T follicular helper cell (primary cell): ENCODE measurements at places on chromosomes 13 and 19.

DNA sequence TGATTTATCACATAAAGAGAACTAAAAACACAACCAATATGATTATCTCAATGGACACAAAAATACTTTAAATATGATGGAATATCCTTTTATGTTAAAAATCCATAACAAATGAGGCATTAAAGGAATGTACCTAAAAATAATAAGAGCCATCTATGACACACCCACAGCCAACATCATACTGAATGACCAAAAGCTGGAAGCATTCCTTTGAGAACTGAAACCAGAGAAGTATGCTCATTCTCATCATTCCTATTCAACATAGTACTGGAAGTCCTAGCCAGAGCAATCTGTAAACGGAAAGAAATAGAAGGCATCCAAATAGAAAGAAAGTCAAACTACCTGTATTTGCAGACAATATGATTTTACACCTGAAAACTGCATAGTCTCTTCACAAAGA is 671.0 kb downstream of the SLITRK1 start:
- DNase-seq: no peak

DNA sequence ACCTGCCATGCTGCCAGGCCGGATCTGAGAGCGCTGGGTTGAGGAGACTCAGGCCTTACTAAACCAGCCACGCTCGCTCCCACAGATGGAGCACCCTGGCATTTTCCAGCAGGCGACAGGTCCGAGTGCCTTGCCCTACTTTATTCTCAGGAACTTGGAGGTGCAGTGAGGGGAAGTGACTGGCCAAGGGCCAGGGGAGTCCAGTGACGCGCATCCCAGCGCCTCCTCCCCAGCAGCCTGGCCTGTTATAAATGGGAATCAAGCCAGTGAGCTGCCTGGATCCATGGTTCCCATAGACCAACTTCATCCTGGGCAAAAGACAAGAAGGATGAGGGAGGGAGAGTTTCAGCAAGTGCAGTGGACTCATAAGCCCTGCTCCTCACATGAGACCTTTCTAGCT is 35.5 kb downstream of the TMED1 start:
- no peak for DNase-seq

- no peak for DNase-seq
These were observed 452.0 kb downstream of the SLITRK6 start for GRCh38 chr13:85347251-85347650.

DNA sequence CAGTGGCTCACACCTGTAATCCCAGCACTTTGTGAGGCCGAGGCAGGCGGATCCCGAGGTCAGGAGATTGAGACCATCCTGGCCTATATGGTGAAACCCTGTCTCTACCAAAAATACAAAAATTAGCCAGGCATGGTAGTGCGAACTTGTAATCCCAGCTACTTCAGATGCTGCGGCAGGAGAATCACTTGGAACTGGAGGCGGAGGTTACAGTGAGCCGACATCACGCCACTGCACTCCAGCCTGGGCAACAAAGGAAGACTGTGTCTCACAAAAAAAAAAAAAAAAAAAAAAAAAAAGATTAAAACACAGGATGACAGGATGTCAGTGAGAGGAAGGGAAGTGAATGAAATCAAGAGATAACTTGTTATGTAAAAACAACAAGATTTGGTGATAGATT is 1158.5 kb downstream of the PCDH9 start:
- no peak for DNase-seq

DNA sequence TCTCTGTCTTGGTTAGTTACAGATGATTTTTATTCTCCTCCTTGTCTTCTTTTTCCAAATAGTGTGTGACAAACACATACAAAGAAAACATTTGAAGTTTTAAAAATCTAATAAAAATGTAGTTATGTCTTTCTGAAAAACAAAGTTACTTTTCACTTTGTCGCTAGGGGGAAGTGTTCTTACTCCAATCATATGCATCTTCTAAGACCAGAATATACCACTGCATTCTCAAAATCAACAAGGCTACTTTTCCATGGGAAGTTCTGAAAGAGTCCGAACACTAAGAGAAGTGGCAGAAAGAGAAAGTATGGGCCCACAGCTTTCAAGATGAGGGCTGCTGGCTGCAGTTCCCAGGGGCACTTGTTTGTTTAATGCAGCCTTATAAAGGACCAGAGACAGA is 208.9 kb downstream of the DCT start:
- DNase-seq: no peak

- no peak for DNase-seq
These were observed 667.7 kb downstream of the DIAPH3 start for GRCh38 chr13:59495936-59496512.

DNA sequence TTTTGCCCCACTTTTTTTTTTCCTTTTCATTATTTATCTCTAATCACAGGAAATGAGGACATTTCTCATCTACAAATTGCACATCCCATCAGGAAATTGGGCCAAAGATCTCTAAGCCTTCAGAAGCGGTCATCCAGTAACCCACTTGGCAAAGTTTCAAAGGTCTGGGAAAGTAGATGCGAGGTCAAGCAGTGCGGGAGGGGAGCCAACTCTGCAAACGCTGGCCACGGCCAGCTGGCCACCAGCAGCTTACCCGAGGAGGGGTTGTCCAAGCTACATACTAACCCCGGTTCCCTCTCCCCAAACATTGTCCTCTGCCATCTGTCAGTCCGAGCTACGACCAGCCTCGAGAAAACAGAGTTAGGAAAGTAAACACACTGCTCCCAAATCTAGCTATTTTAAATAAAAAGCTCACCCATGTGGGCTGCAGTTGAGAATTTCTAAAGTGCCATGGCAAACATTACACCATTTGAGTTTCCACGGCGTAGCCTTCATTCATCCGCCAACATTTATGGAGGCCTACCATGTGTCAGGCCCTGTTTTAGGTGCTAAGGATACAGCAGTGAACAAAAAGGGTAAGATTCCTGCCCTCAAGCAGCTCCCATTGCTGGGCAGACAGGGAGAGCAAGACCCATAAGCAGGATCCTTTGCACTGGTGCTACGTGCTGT is 11.5 kb downstream of the FFAR2 start:
- no peak for DNase-seq

GRCh38 chr13:26442541-26442940 is 114.9 kb upstream of the WASF3 start:
- DNase-seq: no peak

- DNase-seq: no peak
These were observed 9.1 kb upstream of the VWA8 start for GRCh38 chr13:41970022-41970421.

DNA sequence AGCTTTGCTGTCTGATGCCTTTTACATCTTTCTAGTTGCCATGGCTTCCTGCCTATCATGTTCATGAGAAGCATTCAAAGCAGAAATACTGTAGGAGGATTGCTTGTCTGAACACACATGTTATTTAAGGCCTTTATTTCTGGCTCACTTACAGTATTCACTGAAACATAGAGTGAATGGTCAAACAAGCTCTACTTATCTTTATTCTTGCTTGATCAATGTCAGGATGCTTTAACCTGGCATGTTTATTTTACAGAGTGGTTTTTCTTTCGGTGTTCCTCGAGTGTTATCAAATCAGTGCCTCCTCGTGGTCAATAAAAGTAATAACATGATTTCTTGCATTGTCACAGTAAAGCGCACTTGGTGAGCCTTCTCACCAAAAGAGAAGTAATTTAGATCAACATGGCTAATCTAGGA is 73.5 kb upstream of the PCDH17 start:
- no peak for DNase-seq

DNA sequence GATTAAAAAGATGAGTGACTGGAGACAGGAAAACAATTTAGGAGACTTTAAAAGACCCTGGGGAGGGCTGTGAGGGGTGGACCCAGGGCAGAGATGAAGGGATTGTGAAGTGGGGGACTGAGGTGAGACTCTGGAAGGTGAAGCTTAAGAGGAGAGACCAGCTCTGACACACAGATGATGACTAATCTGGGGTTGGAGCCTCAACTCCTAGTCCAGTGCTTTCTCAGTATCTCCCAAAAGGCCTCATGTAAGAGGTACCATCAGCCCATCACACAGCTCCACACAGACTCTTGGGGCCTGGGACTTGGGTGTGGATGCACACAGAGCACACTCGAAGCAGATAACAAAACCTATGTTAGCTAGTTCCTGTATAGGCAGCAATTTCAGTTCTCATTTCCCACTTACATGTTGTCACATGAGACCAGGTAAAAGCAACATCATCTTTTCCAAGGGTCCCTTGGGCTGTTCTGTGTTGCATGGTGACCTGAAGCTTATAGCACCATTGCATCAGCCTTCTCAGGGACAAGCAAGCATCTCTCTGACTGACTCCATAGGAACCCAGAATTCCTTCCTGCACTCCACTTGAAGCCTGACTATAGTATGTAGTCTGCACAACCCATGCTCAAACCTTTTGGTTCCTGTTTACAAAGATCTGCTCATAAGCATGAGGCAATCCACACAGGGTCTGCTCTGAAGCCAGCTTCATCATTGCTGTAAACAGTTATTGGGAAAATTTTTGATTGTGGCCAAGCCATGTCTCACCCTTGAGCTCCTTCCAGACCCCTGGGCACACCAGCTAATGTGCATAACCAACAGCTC is 88.6 kb upstream of the MYCBP2 start:
- no peak for DNase-seq

DNA sequence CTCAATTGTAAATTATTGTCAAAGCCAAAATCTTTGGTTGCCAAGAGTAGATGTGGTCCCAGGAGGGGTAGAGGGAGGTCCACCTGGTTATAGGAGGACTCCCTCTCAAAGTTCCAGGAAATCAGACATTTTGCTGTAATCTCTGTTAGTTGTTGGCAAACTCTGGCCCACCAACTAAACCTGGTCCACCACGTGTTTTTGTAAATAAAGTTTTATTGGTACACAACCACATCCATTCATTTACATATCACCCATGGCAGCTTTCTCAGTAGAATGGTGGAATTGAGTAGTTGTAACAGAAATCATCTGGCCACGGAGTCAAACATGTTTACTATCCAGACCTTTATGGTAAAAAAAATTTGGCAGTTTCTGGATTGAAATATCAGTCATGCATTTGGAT is 70.6 kb downstream of the ZNF557 start:
- DNase-seq: no peak

- DNase-seq: no peak
These were observed 10.6 kb downstream of the GPI start for GRCh38 chr19:34375598-34375997.

- no peak for DNase-seq
These were observed 332.2 kb downstream of the MYO16 start for GRCh38 chr13:108961542-108962125.

DNA sequence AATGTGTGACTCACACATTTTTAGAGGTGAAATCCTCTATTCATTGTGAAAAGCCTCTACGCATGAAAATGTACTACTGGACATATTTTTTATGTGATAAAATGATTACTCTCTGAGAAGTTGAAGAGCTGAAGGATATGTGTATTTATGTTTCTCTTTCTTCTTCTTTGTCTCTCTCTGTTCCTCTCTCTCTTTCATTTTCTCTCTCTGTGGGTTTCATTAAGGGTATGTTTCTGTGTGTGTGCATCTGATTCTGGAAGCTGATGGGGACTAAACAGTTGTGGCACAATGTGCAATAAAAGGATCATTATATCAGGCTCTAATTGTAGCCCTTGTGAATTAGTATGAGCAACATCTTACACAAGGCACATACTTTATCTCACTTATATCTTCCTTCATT is 867.7 kb downstream of the PCDH9 start:
- no peak for DNase-seq

GRCh38 chr19:18856385-18857126 is 24.8 kb downstream of the UPF1 start:
- DNase-seq: no peak

GRCh38 chr13:33262062-33262487 is 23.5 kb downstream of the STARD13 start:
- no peak for DNase-seq

- no peak for DNase-seq
These were observed 3.1 kb upstream of the PNMA8C start for GRCh38 chr19:46431824-46432223.

GRCh38 chr19:5889288-5889971 is 14.2 kb downstream of the NDUFA11 start:
- no peak for DNase-seq

GRCh38 chr13:87674247-87674738 is 3.1 kb downstream of the SLITRK5 start:
- no peak for DNase-seq

DNA sequence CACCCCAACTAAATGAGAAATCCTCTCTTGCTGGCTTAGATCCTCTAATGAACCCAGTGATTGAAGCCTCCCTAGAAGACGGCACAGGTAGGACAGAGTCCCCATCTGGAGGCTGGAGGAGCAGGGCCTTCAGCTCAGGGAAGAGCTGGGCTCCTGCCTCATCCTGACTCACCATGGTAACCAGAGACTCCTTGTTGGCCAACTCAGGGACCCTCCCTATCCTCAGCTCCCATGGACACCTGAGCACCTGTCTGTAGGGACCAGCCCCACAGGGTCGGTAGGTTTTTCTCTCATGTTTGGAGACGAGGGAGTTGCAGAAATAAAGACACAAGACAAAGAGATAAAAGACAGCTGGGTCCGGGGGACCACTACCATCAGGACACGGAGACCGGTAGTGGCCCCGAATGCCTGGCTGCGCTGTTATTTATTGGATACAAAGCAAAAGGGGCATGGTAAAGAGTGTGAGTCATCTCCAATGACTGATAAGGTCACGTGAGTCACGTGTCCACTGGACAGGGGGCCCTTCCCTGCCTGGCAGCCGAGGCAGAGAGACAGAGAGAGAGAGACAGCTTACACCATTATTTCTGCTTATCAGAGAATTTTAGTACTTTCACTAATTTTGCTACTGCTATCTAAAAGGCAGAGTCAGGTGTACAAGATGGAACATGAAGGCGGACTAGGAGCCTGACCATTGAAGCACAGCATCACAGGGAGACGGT is 26.6 kb downstream of the SIGLEC7 start:
- DNase-seq: no peak

- no peak for DNase-seq
These were observed 3.1 kb upstream of the ABHD17A start for GRCh38 chr19:1888385-1888784.

- DNase-seq: no peak
These were observed 148.5 kb upstream of the TSHZ3 start for GRCh38 chr19:31497709-31498108.

DNA sequence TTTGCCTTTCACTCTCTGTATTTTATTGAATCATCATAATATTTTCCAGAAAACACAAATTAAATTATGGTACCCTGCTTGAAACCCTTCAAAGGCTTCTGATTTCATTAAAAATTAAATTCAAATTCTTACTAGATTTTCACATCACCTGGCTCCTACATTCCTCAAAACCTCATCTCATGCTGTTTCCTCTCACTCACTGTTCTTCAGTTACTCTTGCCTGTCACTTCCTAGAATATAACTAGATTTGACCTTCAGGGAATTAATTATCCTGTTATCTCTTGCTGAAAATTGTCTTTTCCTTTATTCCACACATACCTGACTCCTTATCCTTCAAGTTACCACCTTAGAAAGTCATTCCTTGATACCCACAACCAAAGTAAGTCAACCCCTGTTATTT is 2294.7 kb downstream of the PCDH9 start:
- DNase-seq: no peak

- DNase-seq: no peak
These were observed 143.3 kb downstream of the DCLK1 start for GRCh38 chr13:35987572-35988513.

GRCh38 chr13:91313103-91313502 is 34.4 kb upstream of the MIR17HG start:
- peak; percentile 2 for DNase-seq
